ENCODE measurements at places on chromosomes 1 and 21.

- DNase-seq, result no peak
Observed at GRCh38 chr1:201259476-201260235, 23.6 kb upstream of the PKP1 start.

DNA sequence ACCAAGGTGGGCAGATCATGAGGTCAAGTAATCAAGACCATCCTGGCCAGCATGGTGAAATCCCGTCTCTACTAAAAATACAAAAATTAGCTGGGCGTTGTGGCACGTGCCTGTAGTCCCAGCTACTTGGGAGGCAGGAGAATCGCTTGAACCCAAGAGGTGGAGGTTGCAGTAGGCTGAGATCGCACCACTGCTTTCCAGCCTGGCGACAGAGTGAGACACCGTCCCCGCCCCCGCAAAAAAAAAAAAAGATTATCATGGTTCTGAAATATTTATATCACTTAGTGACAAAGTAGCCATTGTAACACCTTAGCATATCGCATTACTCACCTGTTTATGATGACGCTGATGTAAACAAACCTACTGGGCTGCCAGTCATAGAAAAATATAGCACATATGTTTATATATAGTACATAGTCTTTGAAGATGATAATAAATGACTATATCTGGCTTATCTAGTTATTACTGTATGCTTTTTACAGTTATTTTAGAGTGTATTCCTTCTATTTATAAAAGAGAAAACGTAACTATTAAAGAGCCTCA, 160.2 kb downstream of the NCAM2 start:
- no peak for DNase-seq

GRCh38 chr1:1982379-1983232, 21.0 kb downstream of the CFAP74 start:
- DNase-seq, result no peak

DNA sequence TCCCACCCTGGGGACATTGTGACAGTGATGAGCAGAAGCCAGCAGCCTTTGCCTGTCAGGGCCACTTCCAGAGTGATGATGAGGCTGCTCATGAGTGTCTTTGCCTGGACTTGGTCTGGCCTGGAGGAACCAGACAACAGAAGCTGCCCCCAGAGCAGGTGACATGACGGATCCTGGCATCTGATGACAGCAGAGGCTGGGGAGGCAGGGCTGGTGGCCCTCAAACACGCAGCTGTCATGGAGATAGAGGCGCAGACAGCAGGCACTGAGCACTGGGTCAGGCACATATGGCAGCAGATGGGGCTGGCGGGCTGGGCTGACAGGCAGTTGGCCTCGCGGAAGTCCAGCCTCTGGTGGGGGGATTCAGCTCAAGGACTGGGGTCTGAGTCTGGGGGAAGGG, 66.4 kb upstream of the STUM start:
- no peak for DNase-seq

- no peak for DNase-seq
Observed at GRCh38 chr21:36111238-36111637, 23.6 kb upstream of the CBR3 start.

DNA sequence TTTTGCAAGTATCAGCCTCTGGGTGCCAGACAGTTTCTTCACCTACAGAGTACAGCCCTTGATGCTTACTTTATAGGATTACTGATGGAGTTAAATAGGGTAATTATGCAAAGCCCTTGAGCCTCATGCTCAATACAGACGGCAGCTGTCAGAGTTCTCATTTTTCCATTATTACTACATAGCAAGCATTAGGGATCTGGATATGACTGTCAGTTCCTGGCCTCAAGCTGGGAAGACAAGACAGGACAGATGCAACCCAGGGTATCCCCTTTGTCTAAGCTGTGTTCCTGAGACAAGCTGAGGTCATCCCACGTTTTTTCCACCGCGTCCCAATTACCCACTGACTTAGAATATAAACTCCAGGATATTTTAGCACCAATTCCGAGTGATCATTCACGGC, 94.4 kb downstream of the SLC35F3 start:
- DNase-seq, result no peak

DNA sequence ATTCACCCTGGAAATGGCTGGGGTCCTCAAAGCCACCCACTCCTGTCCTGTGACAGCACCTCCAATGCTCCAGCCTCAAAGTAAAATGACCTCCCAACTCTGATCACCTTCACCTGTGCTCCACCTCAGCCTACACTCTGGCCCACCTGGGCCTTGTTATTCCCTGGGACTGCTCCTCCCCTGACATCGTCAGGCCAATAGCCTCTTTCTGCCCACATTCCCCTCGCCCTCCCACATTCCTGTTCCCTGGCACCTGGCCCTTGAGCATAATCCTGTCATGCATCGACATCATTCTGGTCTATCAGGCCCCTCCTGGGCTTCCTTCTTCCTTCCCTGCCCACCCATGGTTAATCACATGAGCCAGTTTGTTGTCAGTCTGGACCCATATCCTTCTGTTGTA, 13.2 kb upstream of the BCAR3 start:
- DNase-seq, result no peak
